ENCODE measurements at places on chromosomes 4 and X.

GRCh38 chr4:10106421-10107039 lies 10.1 kb downstream of the WDR1 start:
- DNase-seq, result peak; percentile 17

DNA sequence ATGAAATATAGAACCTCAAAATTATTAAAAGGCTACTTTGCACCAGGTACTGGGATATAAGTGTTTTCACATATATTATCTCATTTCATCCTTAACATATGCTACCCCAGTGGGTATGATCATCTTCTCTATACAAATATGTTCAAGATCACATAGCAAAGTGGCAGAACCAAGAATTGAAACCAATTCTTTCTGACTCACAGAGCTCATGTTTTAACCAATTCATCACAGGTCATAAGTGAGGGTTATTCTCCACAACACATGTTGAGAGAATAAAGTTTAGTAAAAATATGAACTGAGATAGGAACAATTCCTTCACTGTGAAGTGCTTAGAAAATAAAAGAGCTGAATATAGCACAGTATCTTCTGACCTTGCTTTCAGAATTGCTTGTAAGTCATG lies 442.9 kb upstream of the RASGEF1B start:
- no peak for DNase-seq

GRCh38 chr4:88467392-88467791 lies 10.5 kb downstream of the HERC5 start:
- no peak for DNase-seq

DNA sequence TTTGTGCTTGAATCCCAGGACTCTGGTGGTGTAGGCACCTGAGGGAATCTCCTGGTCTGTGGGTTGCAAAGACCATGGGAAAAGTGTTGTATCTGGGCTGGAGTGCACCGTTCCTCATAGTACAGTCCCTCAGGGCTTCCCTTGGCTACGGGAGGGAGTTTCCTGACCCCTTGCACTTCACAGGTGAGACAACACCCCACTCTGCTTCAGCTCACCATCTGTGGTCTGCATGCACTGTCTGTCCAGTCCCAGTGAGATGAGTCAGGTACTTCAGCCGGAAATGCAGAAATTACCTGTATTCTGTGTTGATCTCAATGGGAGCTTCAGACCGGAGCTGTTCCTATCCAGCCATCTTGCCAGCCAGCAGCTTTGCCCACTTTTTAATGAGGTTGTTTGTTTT lies 353.0 kb upstream of the IRS4 start:
- DNase-seq, result no peak

GRCh38 chr4:37615059-37615719 lies 71.0 kb downstream of the RELL1 start:
- no peak for DNase-seq

GRCh38 chrX:18002791-18003190 lies 141.7 kb upstream of the RAI2 start:
- DNase-seq, result no peak

GRCh38 chr4:31655328-31655727 lies 935.2 kb downstream of the PCDH7 start:
- DNase-seq, result no peak

GRCh38 chrX:95622200-95622599 lies 1062.4 kb upstream of the DIAPH2 start:
- DNase-seq, result no peak

DNA sequence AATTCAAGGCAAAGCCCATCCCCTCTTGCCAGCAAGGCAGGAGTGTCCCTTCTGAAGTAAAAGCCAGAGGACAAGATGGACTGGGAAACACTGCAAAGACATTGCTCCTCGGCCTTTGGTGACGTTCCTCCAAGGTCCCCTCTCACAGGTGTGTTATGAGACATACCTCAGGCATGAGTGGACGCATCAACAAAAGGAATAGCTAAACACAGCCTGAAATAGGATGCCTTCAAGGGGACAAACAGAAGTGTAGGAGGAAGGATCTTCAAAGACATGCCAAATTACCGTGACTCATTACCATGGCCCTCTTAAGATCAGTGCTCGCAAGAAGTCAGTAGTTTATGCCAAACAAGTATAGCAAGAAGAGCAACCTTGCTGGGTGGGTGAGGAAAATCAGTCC lies 6.0 kb upstream of the IDS start:
- DNase-seq, result no peak

GRCh38 chrX:37846558-37846933 lies 825 bp downstream of the DYNLT3 start:
- no peak for DNase-seq

DNA sequence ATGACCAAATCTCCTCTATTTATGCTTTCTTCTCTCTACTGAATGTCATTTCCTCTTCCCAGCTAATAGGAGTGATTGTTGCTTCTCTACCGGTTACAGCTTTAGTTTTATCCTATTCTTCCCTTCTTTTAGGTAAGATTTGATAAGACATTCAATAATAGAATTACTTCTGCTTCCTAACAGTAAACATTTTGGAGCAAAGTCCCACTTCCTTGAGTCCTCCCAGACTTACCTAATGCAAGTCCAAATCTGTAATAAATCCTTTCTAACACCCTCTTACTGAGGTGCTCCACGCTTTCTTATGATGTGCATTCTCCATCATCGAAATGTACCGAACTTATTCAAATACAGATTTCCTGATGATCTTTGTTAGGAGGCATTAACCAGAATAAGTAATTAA lies 79.2 kb upstream of the GPM6A start:
- DNase-seq, result no peak

GRCh38 chrX:111168314-111168713 lies 72.3 kb downstream of the PAK3 start:
- DNase-seq, result peak; percentile 33

DNA sequence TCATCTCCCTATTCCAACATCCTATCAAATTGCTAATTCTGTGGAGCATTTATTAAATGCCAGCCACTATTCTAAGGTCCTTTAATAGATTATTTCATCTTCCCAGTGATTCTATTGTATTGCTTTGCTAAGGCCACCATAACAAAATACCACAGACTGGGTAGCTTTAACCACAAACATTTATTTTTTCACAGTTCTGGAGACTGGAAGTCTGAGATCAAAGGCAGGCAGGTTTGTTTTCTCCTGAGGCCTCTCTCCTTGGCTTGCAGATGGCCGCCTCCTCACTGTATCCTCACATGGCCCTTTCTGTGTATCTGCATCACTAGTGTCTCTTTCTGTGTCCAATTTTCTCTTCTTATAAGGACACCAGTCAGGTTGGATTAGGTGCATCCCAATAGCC lies 64.5 kb downstream of the CPE start:
- no peak for DNase-seq

- DNase-seq, result no peak
These were observed 404.8 kb downstream of the NLGN4X start for GRCh38 chrX:5823903-5824302.

GRCh38 chrX:19303256-19303880 lies 40.4 kb upstream of the PDHA1 start:
- DNase-seq, result no peak

- DNase-seq, result no peak
These were observed 63.8 kb upstream of the HELT start for GRCh38 chr4:184954482-184954881.

DNA sequence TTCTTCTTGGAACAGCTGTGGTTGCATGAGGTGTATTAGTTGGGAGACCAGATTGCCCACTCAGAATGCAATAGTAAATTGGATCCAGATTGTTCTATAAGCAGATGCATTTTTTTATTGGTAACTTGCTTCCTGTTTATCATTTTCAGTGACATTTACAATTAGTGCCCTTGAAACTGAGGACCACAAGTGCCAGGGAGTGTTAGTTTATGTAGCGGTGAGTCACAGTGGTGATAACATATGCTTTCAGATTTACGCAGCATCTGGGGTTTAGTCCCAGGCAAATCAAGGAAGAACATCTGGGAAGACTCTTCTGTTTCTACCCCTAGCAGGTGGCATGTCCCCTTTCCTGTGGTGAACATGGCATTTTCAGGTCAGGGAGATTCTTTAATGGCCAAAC lies 24.1 kb downstream of the FRMPD4 start:
- DNase-seq, result no peak

GRCh38 chrX:50103176-50103575 lies 97.6 kb downstream of the AKAP4 start:
- no peak for DNase-seq

DNA sequence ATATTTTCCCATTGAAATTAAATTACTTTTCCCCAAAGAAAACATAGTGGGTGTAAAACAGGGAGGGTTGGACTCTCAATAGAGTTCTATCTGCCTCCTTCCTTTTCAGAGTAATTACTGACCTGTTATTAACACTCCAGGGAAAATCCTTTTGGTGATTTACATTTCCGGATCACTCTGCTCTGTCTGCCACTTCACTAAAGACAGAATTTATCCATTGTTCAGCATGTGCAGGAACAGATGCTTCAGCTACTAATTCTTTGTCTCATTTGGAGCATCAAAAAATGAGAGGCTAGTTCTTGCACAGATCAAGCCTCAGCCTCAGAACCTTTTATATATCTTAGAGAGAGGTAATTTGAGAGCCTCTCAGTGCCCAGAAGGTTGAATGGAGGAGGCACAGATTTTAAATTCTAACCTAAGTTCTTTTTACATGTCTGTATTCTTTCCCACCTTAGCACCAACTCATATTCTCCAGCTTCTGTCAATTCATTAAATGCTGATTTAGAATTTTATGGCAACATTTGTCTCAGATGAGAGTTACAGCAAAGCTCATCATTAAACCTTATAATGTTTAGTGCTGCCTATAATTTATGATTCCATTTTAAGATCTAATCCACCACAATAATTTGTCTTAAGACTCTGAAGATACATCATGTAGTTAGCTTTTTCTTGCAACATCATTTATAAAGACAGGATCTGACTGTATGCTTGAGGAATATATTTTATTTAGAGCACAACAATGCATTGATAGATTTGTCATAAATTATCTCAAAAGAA lies 1494.4 kb downstream of the STIM2 start:
- no peak for DNase-seq

DNA sequence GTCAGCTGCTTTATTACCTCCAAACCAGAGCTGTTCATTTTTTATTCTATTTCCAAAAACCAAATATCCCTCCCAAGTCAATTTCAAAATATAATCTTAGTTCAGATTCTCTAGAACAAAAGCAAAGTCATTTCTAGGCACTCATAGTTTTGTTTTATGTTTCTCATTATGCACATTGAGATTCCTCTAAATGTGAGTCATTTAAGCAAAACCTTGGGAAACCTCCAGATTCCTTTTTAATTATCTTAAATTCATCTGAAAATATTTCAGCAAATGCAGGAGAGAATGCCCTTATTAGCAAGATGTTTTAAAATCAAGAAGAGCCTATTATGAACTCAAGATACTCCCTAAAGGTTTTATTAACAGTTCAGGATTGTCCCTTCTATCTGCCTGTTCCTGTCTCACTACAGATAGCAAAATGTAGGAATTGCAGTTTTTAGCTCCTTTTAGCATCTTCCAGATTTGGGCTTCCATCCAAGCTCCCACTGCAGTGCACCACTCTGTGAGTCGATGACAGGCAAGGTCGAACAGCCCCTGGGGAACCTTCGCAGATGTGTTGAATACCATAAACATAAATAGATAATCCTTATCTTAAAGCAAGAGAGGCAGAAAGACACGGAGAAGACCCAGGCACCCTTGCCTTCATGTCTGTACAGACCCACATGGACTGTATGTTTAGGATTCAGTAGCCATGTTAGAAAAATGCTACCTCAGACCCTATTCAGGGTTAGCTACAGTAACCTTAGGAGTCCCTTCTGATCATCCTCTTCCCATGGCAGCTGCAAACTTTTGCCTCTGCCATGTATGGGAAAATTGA lies 11.3 kb upstream of the SLC9A7 start:
- DNase-seq, result no peak

DNA sequence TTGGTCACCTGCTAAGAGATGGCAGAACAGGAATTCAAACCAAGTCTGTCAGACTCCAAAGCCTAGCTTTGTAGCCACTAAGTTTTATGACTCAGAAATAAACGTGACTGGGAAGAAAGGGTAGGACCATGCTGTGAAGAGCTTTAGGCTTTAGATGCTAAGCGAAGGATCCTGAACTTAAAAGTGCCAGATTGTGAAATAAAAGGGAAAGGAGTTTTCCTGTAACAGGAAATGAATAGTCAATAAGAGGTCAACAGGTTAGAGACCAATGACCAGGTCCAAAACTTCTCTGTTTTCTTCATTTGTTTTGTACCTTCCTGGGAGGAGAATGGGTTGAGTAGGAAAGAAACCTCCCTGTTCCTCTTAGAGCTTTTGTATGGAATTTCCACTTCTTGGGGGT lies 98.8 kb upstream of the EOLA2 start:
- DNase-seq, result no peak

- peak; percentile 32 for DNase-seq
These were observed 170.2 kb downstream of the RAPGEF2 start for GRCh38 chr4:159273141-159273438.

DNA sequence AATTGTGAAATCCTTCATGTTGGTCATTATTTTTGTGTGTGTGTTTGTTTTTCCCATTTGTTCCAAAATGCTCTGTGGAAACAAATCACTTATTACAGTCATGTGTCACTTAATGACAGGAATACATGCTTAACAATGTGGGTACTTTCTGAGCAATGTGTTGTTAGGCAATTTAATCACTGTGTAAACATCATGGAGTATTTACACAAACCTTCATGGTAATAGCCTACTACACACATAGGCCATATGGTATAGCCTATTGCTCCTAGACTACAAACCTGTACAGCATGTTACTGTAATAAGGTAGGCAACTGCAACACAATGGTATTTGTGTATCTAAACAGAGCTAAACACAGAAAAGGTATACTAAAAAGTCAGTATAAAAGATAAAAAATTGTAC lies 388.9 kb upstream of the PPP1R2C start:
- DNase-seq, result no peak

DNA sequence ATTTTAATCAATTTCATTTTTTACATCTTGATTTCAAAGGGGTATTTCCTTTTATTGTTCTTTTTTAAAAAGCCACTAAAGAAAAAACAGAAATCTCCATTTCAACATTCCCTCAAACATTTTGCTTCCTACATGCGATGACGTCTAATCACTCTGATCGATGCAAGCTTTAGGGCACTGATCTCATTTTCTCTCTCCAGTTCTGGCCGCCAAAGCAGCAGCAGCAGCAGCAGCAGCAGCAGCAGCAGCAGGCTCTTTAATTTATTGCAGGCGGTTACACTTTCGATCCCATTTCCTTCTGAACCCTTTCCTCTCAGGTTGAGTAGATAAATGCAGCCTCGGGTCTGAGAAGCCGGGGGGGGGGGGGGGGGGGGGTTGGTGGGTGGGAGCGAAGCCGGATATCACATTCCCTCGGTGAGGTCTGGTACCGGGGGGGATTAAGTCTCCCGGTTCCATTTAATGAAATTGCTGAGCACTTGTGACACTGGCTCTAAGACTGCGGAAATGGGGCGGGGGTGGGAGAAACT lies 3.4 kb upstream of the PCDH7 start:
- DNase-seq, result peak; percentile 77

DNA sequence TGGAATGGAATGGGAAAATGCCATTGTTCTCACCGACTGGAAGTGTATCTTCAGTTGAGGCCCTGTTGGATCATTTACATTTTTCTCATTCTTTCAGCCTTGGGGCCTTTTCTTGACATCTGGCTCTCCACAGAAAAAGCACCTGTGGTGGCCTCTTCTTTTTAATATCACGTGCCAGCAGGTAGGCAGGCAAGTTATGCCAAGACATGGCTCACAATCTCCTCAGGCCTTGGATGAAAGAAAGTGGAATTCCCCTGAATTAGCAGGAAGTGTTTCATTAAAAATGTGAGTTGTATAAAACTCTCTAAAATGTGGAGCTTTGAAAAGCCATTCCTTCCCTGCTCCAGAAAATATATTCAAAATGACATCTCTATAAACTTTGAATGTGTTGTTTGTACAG lies 122.1 kb downstream of the FRAS1 start:
- no peak for DNase-seq

GRCh38 chr4:169619518-169619957 lies 840 bp upstream of the CLCN3 start:
- DNase-seq, result peak; percentile 88

GRCh38 chrX:64205441-64205734 lies at the start of gene AMER1:
TSS of gene AMER1 (minus strand) at chrX:64205708. CDS start at chrX:64193286, 12,422 bp downstream.
- no peak for DNase-seq

Measured in OCI-M1 (cell line).